Activated naive CD8-positive, alpha-beta T cell treated with anti-CD3 and anti-CD28 coated beads, Interleukin-2, amount 10 ng/mL, durations not matched to agents 7 days and 5 days (primary cell): ENCODE measurements at places on chromosomes 6 and 20.

- DNase-seq, result no peak
These were observed 57.0 kb downstream of the GMDS start for GRCh38 chr6:2188397-2188796.

- DNase-seq, result no peak
These were observed 3.8 kb downstream of the SLC35B2 start for GRCh38 chr6:44253307-44254101.

GRCh38 chr6:12939314-12939713 is 222.7 kb downstream of the PHACTR1 start:
- no peak for DNase-seq

DNA sequence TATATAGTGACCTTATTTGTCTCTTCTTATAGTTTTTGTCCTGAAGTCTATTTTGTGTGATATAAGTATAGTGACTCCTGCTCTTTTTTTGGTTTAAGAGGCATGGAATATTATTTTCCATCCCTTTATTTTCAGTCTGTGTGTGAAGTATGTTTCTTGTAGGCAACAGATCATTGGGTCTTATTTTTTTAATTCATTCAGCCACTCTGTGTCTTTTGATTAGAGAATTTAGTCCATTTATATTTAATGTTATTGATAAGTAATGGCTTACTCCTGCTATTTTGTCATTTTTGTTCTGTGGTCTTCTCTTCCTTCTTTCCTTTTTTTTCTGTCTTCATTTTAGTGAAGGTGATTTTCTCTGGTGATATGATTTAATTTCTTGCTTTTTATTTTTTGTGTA is 51.4 kb upstream of the TOP1 start:
- no peak for DNase-seq

DNA sequence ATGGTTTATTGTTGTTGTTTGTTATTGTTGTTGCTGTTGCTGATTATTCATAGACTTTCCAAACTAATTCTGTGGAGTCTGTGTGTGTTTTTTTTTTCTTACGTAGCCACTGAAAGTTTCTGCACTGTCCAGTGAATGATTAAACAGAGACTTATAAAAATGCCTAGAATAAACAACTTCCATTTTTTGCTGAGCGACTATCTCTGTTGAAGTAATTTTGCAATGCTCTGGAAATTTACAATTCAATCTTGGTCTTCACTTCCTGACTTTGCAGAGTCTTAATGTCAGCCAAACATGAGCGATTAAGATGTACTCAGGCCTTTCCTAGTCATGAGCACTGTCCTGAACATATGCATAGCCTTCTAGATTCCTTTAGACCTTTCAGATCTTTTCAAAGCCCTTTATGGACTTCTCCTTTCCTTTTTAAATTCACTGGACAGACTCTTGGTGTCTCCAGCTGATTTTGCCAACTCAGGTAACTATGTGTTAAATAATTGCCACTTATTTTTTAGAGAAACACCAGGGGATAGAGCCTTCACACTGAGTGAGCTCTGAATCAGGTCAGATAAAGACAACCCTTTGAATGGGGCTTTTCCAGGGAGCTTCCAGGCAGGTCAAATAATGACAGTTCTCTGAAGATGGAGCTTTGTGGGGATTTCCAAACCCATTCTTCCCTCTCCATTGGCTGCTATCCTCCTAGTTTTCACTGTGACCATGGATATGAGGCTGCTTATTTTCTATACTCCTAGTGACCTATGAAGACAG is 622.8 kb upstream of the EPHA7 start:
- DNase-seq, result no peak

DNA sequence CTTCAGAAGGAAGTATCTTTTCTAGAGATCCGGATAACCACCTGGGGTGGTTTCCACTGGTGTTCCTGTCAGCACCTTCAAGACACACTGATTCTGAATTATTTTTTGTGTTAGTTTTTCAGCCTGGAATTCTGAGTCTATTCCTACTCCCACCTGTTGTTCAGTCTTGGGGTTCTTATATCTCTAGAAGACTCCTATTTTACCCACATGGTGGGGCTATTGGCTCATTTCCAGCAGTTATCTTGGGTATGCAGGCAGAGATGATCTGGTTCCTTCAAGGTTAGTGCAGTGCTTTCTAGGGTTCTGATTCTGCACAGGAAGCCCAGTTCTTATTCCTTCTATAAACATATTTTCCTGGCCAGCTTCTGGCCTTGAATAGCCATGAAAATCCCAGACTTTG is 175.6 kb upstream of the PDE7B start:
- no peak for DNase-seq

GRCh38 chr6:155100591-155100990 is 105.5 kb downstream of the TIAM2 start:
- no peak for DNase-seq

DNA sequence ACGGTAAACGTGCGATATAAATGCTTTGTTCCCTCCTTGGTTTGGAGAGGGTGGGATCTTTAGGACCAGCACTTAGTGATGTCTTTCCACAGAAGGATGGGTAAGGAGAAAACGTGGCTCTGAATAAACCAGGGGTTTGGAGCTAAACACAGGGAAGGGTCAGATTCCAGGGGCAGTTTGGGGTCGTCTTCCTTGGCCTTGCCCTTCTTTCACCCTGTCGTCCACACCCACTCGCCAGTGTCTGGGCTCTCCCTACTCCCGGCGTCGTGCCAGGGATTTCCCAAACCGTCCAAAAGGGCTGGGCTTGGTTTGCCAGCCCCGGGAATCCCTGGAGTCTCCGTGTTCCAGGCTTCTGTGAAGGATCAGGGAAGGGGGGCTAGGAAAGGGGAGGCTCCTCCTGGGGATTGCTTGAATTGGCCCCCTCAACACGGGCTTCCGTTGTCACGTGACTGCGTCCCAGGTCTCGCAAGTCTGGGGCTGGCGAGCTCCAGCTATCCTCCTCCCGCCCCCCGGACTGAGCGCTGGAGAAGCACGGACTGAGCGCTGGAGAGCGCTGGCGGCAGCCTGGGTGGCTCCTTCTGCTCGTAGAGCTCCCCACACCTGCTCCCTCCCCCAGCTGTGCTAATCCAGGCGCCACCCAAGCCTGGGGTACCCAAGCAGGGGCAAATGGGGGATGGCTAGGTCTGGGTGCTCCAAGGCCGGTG is 9.4 kb upstream of the ARMC12 start:
- no peak for DNase-seq

GRCh38 chr20:258269-258858 is 840 bp downstream of the DEFB132 start:
- no peak for DNase-seq

- no peak for DNase-seq
These were observed 10.6 kb downstream of the RBM24 start for GRCh38 chr6:17291778-17292177.

- no peak for DNase-seq
These were observed 144.3 kb upstream of the SALL4 start for GRCh38 chr20:51946586-51946985.

DNA sequence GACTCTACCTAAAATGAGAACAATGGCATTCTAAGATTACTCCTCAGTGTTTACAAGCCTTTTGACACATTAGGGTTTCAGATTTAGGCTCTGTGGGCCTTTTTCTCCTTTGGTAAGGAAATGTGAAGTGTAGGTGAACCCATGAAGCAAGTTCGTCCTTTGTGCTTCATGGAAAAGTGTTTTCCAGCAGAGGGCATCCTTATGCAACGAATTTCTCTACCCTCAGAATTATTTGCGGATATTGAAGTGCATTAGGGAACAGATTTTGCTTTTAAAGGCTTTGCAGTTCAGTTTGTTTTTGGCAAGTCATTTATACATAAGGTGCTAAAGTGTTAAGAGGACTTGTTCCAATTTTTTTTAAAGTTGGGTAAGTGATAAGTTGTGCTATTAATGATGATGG is 55.7 kb upstream of the FERMT1 start:
- no peak for DNase-seq

DNA sequence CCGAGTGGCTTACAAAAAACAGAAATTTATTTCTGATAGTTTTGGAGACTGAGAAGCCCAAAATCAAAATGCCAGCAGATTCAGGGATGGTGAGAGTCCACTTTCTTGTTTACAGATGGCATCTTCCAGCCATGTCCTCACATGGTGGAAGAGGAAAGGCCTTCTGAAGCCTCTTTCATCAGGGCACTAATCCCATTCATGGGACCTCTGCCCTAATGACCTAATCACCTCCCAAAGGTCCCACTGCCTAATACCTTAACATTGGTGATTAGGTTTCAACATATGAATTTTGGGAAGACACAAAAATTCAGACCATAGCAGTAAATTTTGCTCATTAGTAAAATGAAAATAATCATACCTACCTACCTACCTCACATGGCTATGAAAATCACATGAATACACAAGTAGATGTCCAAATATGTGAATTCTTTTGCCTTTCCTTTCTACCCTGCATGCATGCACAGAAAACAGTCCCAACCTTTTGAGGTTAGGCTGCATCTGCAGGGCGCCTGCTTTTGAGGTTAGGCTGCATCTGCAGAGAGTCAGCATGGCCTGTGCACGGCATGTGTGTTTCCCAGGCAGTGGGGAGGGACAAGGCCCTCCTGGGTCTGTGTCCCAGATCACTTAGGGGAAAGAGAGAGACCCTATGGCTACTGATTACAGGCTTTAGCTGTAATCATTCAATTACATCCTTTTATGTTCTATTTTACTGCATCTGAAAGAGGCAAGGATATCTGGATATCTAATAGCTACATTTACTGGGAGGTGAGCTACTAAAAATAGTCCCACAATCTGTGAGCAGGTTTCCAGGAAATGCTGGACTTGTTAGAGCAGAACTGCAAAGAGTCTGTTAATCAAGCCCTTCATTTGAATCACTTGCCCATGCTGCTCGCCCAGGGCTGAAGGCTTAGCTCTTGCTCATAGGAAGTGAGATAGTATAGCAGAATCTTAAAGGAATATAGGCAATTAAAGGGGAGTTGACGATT is 497.7 kb upstream of the MARCKS start:
- no peak for DNase-seq

- no peak for DNase-seq
These were observed 54.6 kb downstream of the RIN2 start for GRCh38 chr20:19812696-19813095.

DNA sequence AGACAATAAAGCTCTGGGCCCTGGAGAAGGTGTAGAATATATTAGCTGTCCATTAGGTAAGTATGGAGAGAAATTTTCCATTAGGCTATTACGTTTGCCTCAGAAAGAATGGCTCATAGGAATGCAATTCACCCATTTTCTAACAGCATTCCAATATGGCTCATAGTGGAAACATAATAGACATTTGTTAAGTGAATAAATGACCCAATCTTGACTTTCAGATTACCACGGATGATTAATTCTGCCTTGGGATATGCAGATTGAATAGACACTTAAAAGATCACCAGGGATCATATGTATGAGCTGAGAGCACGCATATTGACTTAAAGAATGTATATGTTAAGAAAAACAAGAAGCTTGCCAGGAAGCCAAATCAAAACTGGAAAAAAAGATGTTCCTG is 209.1 kb upstream of the CDYL start:
- DNase-seq, result no peak

DNA sequence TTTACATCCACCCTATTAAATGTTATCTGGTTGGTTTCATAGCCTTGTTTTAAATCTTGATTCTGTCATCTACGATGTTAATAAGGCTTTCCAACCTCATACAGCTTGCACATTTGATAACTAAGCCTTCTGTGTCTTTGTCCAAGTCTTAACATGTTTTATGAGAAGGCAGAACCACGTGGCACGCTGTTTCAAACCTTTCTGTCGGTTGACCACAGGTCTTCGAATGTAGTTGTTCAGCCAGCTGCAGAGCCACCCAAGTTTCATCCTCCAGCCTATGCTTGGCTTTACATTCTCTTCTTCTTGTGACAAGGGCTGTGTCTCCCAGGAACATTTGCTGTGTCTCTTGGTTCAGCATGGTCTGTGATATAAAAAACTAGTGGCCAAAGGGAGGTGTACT is 15.7 kb upstream of the SGK2 start:
- DNase-seq, result no peak

GRCh38 chr6:25366903-25367545 is 87.8 kb downstream of the CARMIL1 start:
- DNase-seq, result peak; percentile 58

GRCh38 chr20:8227293-8227692 is 95.2 kb downstream of the PLCB1 start:
- DNase-seq, result no peak

GRCh38 chr6:33896391-33897188 is 92.8 kb upstream of the MLN start:
- DNase-seq, result no peak

DNA sequence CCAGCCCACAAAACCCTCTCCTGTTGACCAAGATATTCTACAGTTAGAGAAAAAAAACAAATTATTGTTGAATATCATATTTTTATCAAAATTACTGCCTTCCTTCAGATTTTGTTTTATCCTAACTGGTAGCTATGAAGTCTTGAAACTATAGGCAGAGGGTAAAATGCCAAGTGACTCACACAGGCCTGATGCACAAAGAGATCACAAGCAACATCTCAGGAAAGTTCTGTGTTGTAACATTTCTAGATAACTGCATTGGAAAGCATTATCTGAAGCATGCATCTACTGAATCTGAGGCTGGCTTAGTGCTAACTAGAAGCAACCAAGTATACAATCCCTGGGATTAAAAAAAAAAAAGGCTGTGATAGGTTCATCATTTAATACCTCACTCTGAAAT is 134.2 kb downstream of the PKHD1 start:
- no peak for DNase-seq

- DNase-seq, result no peak
These were observed 85.3 kb downstream of the LINC00237 start for GRCh38 chr20:21020659-21021471.

- DNase-seq, result no peak
These were observed 235.4 kb downstream of the BTBD9 start for GRCh38 chr6:38404355-38404754.

DNA sequence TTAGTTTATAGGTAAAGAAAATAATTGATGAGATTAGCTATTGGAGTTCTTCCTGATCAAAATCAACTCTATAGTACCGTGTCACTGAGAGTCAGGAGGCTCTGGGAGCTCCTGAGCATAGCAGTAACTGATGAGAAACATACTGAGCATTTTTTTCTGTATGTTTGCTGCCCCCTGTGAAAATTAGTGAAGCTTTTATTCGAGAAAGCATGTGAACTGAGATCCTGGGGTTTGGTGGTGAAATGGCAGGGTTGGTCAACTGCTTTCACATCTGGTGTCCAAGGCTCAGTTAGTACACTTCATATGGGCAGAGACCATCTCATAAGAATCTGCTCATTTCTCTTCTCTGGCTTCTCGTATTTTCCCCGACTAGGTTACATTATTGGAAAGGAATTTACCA is 4.1 kb upstream of the ABT1 start:
- DNase-seq, result no peak

- no peak for DNase-seq
These were observed 56.6 kb downstream of the TGM2 start for GRCh38 chr20:38108438-38108985.
